ENCODE measurements at places on chromosomes 1 and 21. TPM values are rescaled to one million over a fixed set of nuclear protein-coding genes. Genes with fewer than 3 reads are reported as not detected.

The RAP1GAP gene
- 0.17 TPM for total RNA-seq

The TBCE gene
- total RNA-seq, result 73.3 TPM

The MX2 gene
- 0.42 TPM for total RNA-seq

GRCh38 chr21:43702785-43703034 is 16.2 kb upstream of the PDXK start:
- no peak for DNase-seq

DNA sequence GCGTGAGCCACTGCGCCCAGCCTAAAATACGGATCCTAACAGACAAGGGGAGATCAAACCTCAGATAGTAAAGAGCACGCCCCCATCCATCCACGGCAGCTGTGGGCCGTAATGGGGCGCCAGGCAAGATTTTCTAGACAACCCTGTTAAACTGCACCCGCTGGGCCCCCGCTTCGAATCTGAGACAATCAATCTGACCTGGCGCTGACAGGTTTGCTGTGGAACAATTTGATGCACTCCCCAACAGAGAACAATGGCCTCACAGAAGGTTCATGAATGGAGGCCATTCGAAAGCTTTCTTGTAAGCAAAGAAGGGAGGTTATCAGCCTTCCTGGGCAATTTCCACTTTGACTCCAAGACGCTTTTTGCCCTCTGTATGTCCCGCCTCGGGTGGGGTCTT is 30.5 kb downstream of the CLSTN1 start:
- DNase-seq, result no peak

- DNase-seq, result no peak
Measured at GRCh38 chr1:114482585-114482984, 28.4 kb downstream of the TRIM33 start.

GRCh38 chr1:187045371-187045770 is 216.6 kb downstream of the PLA2G4A start:
- DNase-seq, result no peak

- no peak for DNase-seq
Measured at GRCh38 chr1:208640295-208640694, 396.1 kb upstream of the PLXNA2 start.

Measured in NCI-H460 (cell line).